Dorsolateral prefrontal cortex (tissue), 122 donors: ENCODE measurements at places on chromosomes 1 and 21. TPM values are rescaled to one million over a fixed set of nuclear protein-coding genes. Genes with fewer than 3 reads are reported as not detected.

DNA sequence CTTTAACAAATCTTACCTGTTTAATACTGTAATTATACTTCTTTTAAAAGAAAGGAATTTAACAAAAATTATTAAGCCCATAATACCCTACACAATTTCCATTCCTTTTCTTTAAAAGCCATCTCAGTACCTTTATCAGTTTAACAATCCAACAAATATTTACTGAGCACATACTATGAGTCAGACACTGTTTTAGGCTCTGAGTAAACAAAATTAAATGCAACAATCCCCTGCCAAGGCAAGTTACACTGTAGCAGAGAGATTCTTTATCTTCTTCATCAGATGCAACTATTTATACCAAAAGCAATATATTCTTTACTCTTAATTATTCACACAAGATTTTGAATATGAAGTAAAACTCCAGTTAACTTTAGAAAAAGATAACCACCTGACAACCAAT is 12.0 kb downstream of the DENND1B start:
- no peak for DNase-seq

GRCh38 chr21:44931501-44932407 is 8.1 kb upstream of the SLX9 start:
- DNase-seq: no peak

- DNase-seq: no peak
These were observed 108.5 kb upstream of the GNG12 start for GRCh38 chr1:67941746-67942145.

- DNase-seq: no peak
These were observed 143.9 kb downstream of the HS2ST1 start for GRCh38 chr1:87058343-87058649.

GRCh38 chr1:33624991-33625870 is 152.8 kb downstream of the ZSCAN20 start:
- DNase-seq: no peak

GRCh38 chr1:227432981-227433380 is 114.7 kb upstream of the CDC42BPA start:
- no peak for DNase-seq

DNA sequence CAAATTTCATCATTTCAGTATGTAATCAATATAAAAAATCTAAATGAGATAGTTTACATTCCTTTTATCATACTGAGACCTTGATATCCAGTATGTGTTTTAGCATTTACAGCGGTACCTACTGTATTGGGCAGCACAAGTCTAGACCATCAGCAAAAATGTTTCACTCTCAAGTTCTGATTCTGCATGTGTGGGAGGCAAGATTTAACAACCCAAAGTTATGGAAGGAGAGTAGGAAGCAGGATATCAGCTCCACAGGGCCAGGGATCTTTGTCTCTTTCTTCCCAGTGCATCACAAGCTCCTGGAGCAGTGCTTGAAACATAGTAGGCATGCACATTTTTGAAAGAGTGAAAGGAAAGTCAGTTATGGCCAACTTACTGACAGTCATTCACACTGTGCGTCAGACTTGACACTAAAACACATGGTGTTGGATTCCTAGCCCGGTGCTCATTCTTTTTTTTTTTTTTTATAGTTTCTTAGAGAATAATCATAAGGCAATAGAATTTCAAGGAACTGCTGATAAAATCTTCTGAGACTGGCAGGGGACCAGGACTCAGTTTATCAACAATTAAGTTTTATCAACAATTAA is 6.1 kb downstream of the TENT5C start:
- DNase-seq: no peak

GRCh38 chr1:172380441-172381244 is 39.8 kb upstream of the C1orf105 start:
- no peak for DNase-seq

DNA sequence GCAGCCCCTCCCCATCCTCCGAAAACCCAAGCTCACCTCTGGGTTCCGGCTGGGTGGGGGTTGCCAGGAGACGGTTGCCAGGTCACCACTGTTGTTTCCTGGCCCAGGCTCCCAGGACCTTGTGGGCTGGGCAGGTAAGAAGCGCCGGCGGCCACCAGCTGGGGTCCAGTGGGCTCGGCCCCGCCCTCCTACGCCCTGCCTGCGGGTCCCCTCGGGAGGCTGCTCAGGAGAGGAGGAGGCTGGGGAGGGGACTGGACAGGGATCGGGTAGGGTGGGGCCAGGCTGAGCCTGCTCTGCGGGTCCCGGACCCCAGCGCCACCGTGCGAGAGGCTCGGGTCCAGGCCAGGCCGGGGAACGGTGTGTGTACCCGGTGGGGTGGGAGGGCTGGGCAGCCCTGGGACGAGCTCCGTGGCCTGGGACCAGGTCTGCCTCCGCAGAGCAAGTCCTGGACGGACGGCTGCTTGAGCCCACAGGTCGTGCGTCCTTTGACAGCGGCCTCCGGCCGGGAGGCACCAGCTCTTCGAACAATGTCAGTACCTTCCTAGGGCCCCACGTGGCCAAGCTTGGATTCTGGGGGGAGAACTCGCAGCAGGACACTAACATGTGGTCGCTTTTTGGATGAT is at the start of gene TTLL10:
Gene TTLL10 (plus strand): TSS at position 88 of the 623 bp plus-strand sequence. CDS start 5,336 bp downstream, outside the sequence.
- no peak for DNase-seq

GRCh38 chr1:206792939-206793607 is 20.8 kb upstream of the IL10 start:
- DNase-seq: no peak

GRCh38 chr1:20486457-20487235 is 636 bp upstream of the CAMK2N1 start:
- peak; percentile 86 for DNase-seq

- DNase-seq: no peak
These were observed 12.7 kb downstream of the LCK start for GRCh38 chr1:32263744-32264143.

DNA sequence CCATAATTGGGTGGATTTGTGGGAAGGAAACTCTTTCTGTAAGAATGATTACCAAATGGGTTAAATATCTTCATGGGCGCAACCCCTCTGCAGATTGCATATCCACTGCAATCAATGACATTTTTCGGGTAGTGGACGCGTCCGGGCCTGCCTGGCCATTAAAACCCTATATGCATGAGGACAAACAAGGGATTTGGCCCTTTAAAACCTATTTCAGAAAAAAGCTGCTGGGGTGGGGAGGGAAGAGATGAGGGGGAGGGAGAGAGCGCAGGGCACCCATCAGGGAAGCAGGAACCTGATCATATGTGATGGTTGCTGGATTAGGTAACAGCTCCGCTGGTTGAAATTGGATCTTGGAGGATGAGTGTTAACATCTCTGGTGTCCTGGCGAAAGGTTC is 228.8 kb downstream of the PBX1 start:
- no peak for DNase-seq

DNA sequence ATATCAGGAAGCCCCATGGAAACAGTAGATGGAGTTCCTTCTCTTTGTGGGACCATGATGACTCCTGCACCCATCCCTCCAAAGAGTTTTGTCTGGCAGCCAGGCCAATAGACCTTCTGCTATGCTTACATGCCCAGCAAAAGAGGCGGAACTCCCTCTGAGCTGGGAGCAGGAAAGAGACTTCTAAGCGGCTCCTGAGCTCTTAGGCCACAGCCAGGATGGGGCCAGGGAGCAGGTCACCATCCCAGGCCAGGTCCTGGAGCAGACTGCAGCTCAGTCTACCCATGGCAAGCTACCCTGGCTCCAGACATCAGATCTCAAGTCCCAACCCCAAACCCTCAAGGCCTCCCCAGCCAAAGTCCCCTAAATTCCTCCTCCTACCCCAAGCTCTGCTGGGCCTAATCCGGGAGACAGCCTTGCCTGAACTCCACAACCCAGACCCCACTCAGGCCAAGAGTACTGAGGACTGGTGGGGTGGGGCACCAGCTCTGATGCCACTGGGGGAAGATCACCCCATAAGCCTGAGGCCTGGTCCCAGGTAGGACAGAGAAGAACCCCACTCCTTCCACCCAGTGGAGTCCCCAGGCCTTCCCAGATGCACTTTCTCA is 387.9 kb downstream of the MATN1 start:
- no peak for DNase-seq

- no peak for DNase-seq
These were observed 108.2 kb downstream of the LYPLAL1 start for GRCh38 chr1:219281831-219282230.

DNA sequence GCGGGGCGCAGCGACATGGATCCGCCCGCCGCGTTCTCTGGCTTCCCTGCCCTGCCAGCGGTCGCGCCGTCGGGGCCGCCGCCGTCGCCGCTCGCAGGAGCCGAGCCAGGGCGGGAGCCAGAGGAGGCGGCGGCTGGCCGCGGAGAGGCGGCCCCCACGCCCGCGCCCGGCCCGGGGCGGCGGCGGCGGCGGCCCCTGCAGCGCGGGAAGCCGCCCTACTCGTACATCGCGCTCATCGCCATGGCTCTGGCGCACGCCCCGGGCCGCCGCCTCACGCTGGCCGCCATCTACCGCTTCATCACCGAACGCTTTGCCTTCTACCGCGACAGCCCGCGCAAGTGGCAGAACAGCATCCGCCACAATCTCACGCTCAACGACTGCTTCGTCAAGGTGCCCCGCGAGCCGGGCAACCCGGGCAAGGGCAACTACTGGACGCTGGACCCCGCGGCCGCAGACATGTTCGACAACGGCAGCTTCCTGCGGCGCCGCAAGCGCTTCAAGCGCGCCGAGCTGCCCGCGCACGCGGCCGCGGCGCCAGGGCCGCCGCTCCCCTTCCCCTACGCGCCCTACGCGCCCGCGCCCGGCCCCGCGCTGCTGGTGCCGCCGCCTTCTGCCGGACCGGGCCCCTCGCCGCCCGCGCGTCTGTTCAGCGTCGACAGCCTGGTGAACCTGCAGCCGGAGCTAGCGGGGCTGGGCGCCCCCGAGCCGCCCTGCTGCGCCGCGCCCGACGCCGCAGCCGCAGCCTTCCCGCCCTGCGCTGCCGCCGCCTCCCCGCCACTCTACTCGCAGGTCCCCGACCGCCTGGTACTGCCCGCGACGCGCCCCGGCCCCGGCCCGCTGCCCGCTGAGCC is 459 bp downstream of the FOXE3 start:
- DNase-seq: no peak

- peak; percentile 91 for DNase-seq
These were observed 37.7 kb upstream of the GPR37L1 start for GRCh38 chr1:202084791-202085681.

- DNase-seq: no peak
These were observed 7.4 kb downstream of the ZNF644 start for GRCh38 chr1:91014475-91014874.

GRCh38 chr1:85179522-85179921 is 21.3 kb downstream of the SYDE2 start:
- no peak for DNase-seq

DNA sequence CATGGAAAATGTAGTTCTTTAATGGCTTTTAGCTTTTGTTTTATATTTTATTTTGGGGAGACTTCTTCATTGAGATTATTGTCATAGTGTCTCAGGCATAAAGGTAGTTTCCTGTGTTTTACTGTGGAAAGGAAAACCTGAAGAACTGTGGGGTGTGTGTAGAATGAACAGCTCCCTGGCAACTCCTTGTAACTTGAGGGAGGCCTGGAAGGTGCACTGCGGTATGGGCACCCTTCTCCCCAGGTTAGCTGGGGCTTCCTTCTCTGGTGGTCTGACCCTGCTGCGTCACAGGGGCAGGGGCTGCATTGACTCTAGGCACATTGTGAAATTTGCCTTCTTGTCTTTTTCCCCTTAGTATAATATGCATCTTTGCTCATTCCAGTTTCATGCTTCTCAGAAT is 1.7 kb downstream of the ATP1B1 start:
- DNase-seq: no peak

DNA sequence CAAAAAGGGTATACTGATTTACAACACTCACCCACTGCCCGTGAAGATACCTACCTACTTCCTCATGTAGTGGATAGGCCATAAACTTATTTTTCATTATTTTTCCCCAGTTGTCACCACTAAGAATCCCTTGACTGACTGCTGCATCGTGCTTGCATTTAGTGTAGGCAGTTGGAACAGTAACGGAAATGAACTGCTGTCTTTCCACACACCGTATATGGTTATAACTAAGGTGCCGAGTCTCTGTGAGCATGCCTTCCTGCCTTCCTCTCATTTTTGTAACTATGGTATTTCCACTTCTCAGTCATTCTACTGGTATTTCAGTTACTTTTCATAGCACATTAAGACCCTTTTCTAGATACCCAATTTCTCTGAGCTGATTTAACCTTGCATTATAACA is 36.4 kb downstream of the SLC35F3 start:
- no peak for DNase-seq

- DNase-seq: no peak
These were observed 20.9 kb downstream of the SOX13 start for GRCh38 chr1:204093781-204094180.

DNA sequence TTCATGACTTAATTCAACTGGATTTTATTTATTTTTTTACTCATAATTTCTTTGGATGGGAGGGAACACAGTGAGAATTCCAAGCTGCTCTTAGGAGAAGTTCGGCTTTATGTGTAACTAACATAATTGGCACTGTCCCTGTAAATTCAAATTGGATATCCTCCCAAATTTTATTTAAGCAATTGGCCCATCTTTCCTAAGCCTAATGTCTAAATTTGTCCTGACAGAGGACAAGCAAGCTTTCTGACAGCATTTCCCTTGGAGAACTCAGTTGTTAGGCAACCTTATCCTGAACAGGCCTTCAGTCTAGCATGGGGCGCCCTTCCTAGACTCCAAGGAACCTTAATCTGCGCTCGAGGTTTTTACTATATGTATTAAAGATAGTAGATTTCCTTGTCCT is 550.3 kb downstream of the NUF2 start:
- no peak for DNase-seq

DNA sequence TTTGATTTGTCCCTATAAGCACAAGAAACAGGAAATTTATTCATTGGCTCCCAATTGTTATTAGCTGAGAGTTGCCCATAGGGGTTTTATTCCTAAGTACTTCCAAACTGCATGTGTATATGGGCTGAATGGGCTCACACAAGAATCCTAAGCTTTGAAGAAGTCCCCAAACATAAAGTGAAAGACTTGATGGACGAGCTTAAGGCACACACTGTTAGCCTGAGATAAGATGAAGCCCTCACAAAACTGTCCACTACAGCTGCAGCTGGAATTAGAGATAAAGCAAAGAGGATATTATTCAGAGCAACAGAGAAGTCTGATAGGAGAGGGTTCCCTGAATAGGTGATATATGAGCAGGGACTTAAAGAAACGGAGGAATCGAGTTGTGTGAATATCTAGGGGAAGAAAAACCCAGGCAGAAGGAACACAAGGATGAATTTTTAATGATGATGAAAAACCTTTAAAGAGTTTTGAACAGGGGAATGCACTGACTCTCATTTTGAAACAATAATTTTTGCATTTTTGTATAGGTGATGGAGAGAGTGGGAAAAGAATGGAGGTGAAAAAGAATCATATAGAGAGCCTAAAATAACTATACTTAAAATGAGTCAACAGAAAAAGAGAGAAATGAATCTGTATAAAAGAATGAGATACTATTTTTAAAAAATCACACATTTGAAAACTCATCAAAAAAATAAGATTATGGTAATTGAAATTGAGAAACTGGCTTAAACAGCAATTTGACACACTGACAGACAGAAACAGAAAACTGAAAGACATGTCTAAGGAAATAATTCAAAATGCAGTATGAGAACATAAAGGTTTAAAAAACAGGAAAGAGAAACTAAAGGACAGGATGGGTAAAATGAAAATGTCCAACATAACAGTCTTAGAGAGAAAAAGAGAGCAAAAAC is 133.6 kb upstream of the POGK start:
- DNase-seq: no peak

Gene C8B
- total RNA-seq: not detected

Gene MTHFR
- total RNA-seq: 34.5 TPM

Gene FMO2
- total RNA-seq: 4.0 TPM

Gene KIF26B
- 10.7 TPM for total RNA-seq

Gene BRINP3
- 32.9 TPM for total RNA-seq

Gene BARHL2
- not detected for total RNA-seq

Gene CELSR2
- total RNA-seq: 197 TPM

Gene CHIA
- not detected for total RNA-seq

Gene ID3
- 63.0 TPM for total RNA-seq

Gene HAO2
- not detected for total RNA-seq

Gene GORAB
- 17.7 TPM for total RNA-seq
